ENCODE measurements at places on chromosomes 1 and 21. TPM values are rescaled to one million over a fixed set of nuclear protein-coding genes. Genes with fewer than 3 reads are reported as not detected.

- H3K4me1 ChIP-seq = peaks cover 21% of the 10 kb centered on the region
- H3K4me3 ChIP-seq = no peak overlapping the region
- H3K27me3 ChIP-seq = no peaks in the 10 kb centered on the region
- H3K36me3 ChIP-seq = peaks cover 4% of the 10 kb centered on the region
These were observed 242.1 kb downstream of the SLC45A1 start for GRCh38 chr1:8560035-8560434.

DNA sequence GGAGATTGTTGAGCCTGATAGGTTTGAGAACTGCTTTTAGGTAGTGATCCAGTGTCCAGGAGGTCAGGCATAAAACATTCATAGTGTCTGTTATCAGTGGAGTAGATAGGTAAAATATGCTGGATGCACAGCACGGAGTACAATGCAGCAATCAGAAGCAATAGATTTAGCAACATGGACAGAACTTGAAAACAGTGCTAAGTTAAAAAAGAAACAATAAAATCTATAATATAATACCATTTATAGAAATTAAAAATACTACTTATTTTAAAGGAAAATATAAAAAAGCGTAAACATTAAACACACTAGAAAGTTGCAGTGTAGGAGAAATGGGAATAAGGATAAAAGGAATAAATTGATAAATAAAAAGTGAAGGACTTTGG, 3.4 kb upstream of the TAF13 start:
- no peak overlapping the region for H3K4me3 ChIP-seq
- H3K36me3 ChIP-seq = no peaks in the 10 kb centered on the region
- peaks cover 18% of the 10 kb centered on the region for H3K4me1 ChIP-seq
- no peak for DNase-seq
- H3K27ac ChIP-seq = peak overlapping the region; percentile 67

DNA sequence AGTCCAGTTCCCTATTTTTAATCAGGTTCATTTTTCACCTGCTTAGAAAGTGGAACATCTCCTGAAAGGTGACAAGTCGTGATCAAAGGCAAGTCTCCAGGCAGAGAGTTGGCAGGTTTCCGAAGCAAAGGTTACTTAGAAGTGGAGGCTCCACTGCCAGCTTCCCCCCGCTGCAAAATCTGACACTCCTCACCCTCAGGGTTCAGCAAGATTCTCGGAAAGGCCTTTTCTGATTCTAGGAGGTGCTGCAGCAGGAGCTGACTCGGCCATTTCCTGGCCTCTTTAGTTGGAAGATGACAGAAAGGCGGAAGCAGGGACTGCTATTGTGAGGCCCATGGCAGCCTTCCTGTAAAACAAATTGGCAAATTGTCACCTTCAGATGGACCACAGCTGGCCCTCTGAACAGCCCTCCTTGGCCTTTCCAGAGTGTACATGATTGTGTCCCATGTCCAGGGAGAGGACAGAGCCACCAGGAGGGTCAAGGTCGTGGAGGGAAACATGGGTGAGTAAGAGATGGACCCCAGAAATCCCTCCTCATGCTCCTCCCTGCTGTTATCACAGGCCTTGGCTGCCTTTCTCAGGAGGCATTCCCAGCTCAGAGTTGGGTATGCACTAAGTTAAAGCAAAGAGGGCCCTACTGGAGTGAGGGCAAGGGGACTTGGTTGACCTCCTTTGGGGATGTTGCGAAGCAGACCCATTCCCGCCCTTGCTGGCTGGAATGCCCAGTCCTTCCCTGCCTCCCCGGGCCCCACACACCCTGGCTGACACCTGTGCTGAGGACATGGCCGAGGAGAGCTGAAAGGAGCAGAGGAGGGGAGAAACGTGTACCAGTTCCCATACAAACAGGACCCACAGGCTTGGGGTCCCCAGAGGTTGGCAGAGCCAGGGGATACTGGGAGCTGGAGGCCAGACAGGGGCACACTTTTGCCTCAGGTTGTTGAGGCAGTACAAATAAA, 115.5 kb upstream of the IRF2BP2 start:
- peak overlapping the region; percentile 97 for H3K27ac ChIP-seq
- peaks cover 85% of the 10 kb centered on the region for H3K4me1 ChIP-seq
- H3K4me3 ChIP-seq = no peak overlapping the region
- no peaks in the 10 kb centered on the region for H3K27me3 ChIP-seq

DNA sequence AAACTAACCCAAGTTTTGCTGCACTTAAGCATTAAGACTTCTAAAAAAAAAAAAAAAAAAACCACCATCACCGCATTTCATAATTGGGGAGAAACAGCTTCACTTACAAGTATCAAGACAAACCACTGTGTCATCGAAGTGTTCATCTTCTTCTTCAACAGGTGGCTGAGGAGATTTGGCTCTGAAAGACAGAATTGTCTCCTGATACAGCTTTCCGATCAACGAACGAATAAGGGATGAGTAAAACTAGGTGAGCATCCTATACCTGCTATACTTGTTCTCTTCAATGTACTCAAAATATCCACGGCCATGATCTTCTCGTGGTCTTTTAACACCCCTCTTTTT, 2.0 kb downstream of the HNRNPU start:
- no peak for DNase-seq
- H3K4me3 ChIP-seq = peak overlapping the region; percentile 98
- peak overlapping the region; percentile 100 for H3K27ac ChIP-seq
- H3K36me3 ChIP-seq = peaks cover 37% of the 10 kb centered on the region
- no peaks in the 10 kb centered on the region for H3K27me3 ChIP-seq

- H3K4me1 ChIP-seq = peaks cover 27% of the 10 kb centered on the region
- H3K4me3 ChIP-seq = no peak overlapping the region
- no peak overlapping the region for H3K27ac ChIP-seq
- H3K36me3 ChIP-seq = no peaks in the 10 kb centered on the region
- DNase-seq = no peak
These were observed 5.6 kb downstream of the TMEM54 start for GRCh38 chr1:32895325-32896215.

DNA sequence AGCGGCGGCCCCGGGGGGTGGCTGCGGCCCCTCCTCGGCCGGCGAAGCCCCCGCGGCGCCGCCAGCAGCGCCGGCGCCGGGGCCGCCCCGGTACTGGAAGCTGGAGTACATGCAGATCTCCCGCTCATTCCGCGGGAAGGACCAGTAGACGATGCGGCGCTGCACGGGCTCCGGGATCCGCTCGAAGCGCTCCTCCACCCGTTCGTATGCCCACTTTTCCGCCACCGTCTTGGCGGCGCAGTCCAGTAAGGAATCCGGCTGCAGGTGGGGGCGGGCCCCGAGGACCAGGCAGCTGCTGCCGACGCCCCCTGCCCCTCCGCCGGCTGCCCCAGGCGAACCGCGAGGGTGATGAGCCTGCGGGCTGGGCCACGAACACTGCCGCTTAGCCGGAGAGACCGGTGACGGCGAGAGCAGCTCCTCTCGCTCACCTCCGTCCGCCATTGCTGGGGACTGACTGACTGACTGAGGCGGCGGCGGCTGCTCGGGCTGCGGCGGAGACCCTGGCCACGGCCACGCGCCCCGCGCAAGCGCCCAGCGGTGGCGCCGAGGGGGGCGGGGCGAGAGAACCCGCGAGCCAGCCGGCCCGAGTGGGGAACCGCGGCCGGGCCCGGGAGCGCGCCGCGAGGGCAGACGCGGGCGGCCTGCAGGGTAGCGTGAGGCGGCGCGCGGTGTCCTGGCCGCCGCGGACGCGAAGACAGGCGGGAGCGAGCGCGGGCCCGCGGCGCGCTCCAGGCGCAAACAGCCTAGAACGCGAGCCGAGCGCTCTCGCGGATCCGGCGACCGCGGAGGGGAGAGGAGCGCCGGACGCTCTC, at the start of gene ZSWIM5:
Gene ZSWIM5 (minus strand): TSS at position 696 of the 812 bp plus-strand sequence. CDS start 255 bp downstream, at position 441.
- H3K4me1 ChIP-seq = peaks cover 37% of the 10 kb centered on the region
- H3K27ac ChIP-seq = peak within 1 kb of the TSS; percentile 93
- no peaks in the 10 kb centered on the region for H3K27me3 ChIP-seq
- peak within 1 kb of the TSS; percentile 87 for H3K4me3 ChIP-seq

- no peak for DNase-seq
- no peaks in the 10 kb centered on the region for H3K36me3 ChIP-seq
- no peak overlapping the region for H3K4me3 ChIP-seq
These were observed 7.6 kb downstream of the TENT5C start for GRCh38 chr1:117613249-117613968.

DNA sequence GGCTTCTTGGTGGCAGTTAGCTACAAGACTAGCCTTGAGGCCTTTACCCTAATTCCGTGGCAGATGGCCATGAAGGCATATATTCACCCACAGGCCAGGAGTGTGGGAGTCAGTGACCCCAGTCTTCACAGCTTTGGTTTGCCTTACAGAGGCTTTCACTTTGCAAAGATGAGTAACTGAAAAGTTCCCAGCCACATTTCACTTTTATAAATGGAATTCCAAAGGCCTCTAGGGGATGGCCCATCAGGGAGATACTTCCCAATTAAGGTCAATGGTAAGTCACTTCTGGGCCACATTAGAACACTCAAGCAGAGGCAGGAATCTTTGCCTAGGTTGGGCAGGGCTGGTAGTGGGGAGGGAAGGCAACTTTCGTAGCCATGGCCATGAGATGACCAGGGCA, 13.1 kb upstream of the HEYL start:
- H3K4me1 ChIP-seq = peaks cover 9% of the 10 kb centered on the region
- H3K4me3 ChIP-seq = no peak overlapping the region
- no peaks in the 10 kb centered on the region for H3K36me3 ChIP-seq
- no peak for DNase-seq
- no peak overlapping the region for H3K27ac ChIP-seq
- no peaks in the 10 kb centered on the region for H3K27me3 ChIP-seq

DNA sequence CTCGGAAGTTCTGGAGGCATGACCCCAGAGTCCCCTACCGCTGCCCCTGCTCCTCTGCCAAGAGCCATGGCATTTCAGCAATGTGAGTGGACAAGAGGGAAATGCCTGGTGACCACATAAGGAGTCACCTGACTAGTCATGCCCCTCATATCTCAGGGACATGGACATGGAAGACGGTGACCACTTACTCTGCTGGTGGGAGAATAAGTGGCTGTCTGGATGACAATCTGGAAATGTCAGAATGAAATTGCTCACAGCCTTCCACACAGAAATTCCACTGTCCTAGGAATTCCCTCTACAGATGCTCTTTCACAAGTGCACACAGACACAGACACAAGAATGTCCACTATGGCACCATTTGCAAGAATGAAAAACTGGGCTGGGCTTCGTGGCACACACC, 24.3 kb upstream of the PLEKHG5 start:
- DNase-seq = no peak
- no peak overlapping the region for H3K4me3 ChIP-seq
- H3K36me3 ChIP-seq = no peaks in the 10 kb centered on the region
- H3K27me3 ChIP-seq = no peaks in the 10 kb centered on the region

DNA sequence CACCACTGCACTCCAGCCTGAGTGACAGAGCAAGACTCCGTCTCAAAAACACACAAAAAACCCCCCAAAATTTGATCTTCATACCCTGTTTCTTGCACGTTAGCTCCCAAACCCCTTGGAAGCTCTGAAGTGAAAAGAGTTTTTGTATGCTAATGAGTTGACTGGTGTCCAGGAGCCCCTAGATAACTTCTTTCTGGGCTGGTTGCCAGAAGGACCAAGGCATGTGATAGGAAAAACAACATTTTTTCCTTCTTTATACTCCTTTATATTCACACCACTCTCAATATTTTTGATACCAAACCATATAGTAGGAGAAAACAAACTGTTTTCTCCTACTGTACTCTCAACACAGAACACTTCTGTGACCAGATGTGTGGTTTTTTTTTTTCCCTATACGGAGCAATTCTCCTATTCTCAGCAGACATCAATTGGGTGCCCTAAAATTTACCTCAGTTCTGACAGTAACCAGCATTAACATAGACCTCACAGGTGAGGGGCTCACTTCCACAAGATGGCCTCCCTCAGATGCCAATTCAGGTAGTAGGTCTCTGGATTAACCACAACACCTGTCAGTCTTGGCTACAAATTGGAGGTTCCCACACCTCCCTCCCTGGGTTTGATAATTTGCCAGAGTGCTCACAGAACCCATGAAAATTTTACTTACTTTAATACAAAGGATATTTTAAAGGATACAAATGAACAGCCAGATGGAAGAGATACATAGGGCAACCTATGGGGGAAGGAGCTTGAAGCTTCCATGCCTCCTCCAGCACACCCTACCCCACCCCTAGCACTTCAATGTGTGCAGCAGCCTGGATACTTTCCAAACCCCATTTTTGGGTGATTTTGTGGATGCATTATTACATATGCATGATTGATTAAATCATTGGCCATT, 25.6 kb downstream of the ZYG11B start:
- H3K36me3 ChIP-seq = no peaks in the 10 kb centered on the region
- H3K27ac ChIP-seq = no peak overlapping the region
- DNase-seq = no peak
- H3K4me1 ChIP-seq = peaks cover 31% of the 10 kb centered on the region
- no peaks in the 10 kb centered on the region for H3K27me3 ChIP-seq

OR10Z1 gene
- total RNA-seq = not detected

SFN gene
- total RNA-seq = not detected

CD244 gene
- total RNA-seq = not detected
